ENCODE measurements at places on chromosomes 6 and 20.

- DNase-seq, result no peak
Observed at GRCh38 chr20:33391722-33392415, 9.4 kb downstream of the CDK5RAP1 start.

GRCh38 chr20:19451923-19452295 lies 239.5 kb downstream of the SLC24A3 start:
- no peak for DNase-seq

DNA sequence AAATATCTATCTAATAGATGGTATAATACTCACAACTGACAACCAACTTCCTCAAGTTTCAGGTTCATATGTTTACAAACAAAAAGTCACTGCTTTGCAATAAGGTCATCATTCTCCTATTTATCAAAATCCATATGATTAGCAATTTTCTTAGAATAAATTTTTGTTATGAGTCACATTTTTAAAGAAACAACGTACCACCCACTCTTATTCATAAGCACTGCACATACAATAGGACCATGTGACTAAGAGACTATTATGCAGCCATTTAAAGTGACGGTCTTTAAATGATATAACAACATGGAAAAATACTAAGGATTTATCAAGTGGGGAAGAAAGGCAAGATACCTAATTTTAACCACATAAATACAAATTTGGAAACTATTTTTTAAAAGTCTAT lies 40.0 kb downstream of the REPS1 start:
- DNase-seq, result no peak

DNA sequence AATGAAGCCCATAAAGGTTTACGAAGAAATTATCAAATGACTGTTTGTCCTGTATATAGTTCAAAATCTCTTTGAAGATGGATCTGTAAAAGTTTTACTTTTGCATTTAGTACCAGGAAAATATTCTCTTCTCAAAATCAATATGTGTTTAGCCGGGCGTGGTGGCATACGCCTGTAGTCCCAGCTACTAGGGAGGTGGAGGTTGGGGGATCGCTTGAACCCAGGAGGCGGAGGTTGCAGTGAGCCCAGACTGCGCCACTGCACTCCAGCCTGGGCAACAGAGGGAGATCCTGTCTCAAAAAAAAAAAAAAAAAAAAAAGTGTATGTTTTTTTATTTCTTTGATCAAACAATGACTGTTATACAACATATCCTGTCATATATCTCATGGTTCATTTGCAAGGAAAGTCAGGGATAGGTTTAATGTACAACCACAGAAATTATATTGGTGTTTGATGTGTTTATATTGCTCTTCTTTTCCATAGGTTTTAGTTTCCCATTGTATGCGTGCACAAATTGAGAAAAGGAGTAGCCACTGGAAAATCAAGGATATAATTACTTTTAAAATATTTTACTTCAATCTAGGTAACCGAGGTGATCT lies 40.1 kb downstream of the SOX4 start:
- DNase-seq, result no peak

- DNase-seq, result no peak
Observed at GRCh38 chr20:58971429-58971828, 9.6 kb upstream of the NELFCD start.

- no peak for DNase-seq
Observed at GRCh38 chr6:151370509-151371078, 20.8 kb downstream of the ZBTB2 start.

Data from stimulated activated CD4-positive, alpha-beta T cell treated with anti-CD3 and anti-CD28 coated beads, Interleukin-15, amount 100 ng/mL, for 48 hours (primary cell).